Effector memory CD4-positive, alpha-beta T cell (primary cell): ENCODE measurements at places on chromosomes 11 and 22.

GRCh38 chr22:45278125-45278524, 6.6 kb upstream of the UPK3A start:
- H3K36me3 ChIP-seq, result no peaks in the 10 kb centered on the region
- no peaks in the 10 kb centered on the region for H3K27me3 ChIP-seq
- no peaks in the 10 kb centered on the region for H3K4me1 ChIP-seq
- no peak overlapping the region for H3K27ac ChIP-seq
- no peak overlapping the region for H3K4me3 ChIP-seq

DNA sequence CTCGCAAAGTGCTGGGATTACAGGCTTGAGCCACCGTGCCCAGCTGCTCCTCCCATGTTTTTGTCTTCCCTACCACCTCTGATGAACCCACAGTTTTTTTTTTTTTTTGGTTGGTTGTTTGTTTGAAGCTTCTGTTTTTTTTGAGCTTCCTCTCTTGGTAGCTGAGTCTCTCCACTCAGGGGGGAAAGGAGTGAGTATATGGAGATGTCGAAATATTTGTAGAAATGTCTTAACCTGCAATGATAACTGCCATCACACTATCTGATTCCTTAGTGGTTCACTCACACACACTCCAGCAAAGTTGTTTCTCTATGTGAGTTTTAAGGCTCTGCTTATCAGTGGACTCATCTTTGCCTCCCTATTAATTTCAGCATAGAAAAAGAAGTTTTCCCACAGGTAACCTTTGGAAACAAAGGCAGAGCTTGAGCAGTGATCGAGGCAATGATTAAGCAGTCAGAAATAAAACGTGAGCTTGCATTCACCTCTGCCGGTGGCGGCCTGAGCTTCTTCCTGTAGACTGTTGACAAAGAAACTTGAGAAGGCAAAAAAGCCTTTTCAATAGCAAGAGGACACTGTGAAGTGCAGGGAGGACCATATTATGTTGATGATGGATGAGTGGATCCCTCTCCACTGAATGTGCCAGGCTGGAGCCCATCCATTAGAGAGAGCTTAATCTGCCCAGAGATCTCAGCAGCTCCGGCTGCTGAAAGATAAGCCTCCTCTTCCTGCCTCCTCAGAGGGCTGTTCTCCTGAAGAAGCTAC, 29.0 kb upstream of the RASSF10 start:
- H3K4me3 ChIP-seq, result no peak overlapping the region
- H3K4me1 ChIP-seq, result no peaks in the 10 kb centered on the region
- no peak for DNase-seq
- H3K36me3 ChIP-seq, result no peaks in the 10 kb centered on the region

GRCh38 chr11:59668188-59668949, 468 bp downstream of the PATL1 start:
- H3K4me1 ChIP-seq, result peaks cover 15% of the 10 kb centered on the region
- no peaks in the 10 kb centered on the region for H3K27me3 ChIP-seq
- peak overlapping the region; percentile 97 for H3K27ac ChIP-seq
- H3K36me3 ChIP-seq, result peaks cover 19% of the 10 kb centered on the region

- no peaks in the 10 kb centered on the region for H3K27me3 ChIP-seq
- no peak overlapping the region for H3K4me3 ChIP-seq
- no peaks in the 10 kb centered on the region for H3K36me3 ChIP-seq
Observed at GRCh38 chr11:117908959-117909610, 20.1 kb downstream of the TMPRSS13 start.
